ENCODE measurements at places on chromosomes 1 and 21.

DNA sequence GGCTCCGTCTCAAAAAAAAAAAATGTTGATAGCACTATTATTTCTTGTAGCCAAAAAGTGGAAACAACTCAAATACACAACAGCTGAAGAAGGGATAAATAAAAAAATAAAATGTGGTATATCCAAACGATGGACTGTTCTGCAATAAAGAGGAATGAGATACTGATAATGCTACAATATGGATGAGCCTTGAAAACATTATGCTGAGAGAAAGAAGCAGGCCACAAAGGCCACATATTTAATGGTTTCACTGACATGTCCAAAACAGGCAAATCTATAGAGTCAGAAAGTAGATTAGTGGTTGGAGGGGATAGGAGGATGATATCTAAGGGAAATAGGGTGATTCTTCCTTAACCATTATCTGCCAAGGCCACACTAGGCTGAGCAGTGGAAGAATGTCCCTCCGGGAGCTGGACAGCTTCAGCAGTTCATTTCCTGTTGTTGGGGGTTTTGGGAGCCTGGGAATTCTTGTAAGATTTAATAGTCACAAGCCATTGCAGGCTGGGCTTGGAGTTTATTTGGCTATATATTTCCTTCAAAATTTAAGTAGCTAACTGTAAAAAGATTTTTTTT is 53.5 kb downstream of the ST3GAL3 start:
- DNase-seq: no peak

GRCh38 chr1:117664314-117664713 is 58.5 kb downstream of the TENT5C start:
- no peak for DNase-seq

GRCh38 chr1:36365381-36365780 is 20.3 kb downstream of the STK40 start:
- DNase-seq: peak; percentile 86

- no peak for DNase-seq
Observed at GRCh38 chr1:26541431-26541815, 11.9 kb downstream of the RPS6KA1 start.

GRCh38 chr1:58914925-58915324 is 131.1 kb upstream of the JUN start:
- DNase-seq: no peak

GRCh38 chr1:83619170-83619896 is 379.6 kb downstream of the TTLL7 start:
- DNase-seq: no peak

DNA sequence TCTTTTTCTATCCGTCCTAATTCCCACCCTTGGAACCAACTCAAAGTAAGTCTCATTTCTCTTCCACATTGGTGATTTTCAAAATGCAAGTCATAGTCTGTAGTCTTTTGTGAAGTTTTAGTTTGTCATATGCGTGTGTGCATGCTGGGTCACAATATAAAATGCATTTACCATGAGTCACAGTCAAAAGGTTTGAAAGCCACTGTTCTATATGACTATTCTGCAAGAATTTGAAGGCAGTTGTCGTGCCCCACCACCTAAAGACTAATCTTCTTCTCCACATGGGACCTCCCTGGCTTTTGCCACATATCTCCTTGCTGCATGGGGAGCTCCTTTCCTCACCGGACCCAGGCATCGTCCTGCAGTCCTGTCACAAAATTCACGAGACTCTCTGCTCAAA is 1.6 kb downstream of the STPG1 start:
- no peak for DNase-seq

- DNase-seq: peak; percentile 61
Observed at GRCh38 chr21:35197191-35197590, 148.1 kb upstream of the RUNX1 start.

Data from fibroblast of mammary gland (primary cell).